ENCODE measurements at places on chromosomes 1 and 21.

GRCh38 chr21:24323536-24323935 lies 1283.7 kb downstream of the MRPL39 start:
- DNase-seq, result no peak

DNA sequence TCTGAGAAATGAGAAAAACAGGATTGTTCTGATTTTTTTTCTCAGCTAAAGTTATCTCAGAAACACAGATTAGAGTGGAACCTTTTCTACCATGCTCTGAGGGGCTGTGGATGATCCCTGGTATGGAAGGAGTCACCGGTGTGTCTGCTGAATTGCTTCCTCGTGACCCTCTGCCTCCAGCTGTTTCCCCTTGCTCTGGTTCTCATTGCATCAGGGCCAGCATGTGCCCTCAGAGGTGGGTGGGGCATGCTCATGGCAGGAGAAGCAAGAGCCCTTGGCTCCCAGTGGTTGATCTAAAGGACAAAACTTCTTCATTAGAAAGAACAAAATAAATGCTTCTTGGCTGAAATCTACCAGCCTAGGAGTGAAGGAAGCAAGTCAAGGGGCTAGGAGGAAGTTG lies 183.2 kb upstream of the HMCN1 start:
- DNase-seq, result no peak

DNA sequence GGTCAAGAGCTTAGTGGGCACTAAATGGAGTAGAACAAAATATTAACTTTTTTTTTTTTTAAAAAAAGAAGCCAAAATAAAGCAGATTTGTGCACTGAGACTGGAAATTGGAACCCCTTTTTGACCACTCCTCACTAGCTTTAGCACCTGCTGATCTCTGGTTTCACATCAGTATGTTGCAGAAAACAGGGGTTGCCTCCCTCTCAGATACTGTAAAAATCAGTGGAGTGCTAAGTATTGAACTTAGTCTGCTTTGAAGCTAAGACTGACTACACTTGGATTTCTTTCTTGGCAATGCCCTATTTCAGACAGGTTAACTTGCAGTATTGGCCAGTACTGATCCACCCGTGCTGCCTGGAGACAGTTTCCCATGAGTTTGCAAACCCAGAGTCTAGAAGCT lies 2.7 kb upstream of the KIAA0040 start:
- no peak for DNase-seq

GRCh38 chr1:27958513-27958912 lies 1.3 kb upstream of the XKR8 start:
- no peak for DNase-seq

DNA sequence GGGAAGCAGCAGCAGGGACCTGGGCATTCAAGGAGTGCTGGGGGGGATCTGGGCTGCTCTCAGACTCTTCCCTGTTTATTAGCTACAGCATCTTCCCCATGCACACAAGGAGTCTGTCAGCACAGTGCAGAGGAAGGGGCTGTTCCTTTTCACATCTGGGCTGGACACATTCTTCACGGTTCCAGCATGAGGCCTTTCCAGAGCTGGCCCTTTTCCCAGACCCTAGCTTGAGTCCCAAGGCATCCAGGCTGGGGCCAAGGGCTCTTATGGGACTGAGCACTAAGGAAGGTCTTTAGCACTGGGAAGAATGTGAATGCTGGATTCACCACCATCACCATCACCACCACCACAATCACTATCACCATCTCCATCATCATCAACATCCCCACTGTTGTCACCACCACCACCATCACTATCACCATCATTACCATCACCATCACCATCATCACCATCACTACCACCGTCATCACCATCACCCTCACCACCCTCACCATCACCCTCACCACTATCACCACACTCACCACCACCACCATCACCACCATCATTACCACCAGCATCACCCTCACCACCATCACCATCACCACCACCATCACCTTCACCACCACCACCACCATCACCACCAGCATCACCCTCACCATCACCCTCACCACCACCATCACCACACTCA lies 28.4 kb downstream of the PARK7 start:
- no peak for DNase-seq

- DNase-seq, result no peak
These were observed 111.3 kb downstream of the SETD4 start for GRCh38 chr21:35948982-35949381.

- no peak for DNase-seq
These were observed 238.4 kb upstream of the DMRTA2 start for GRCh38 chr1:50661626-50662025.

- no peak for DNase-seq
These were observed 63.4 kb downstream of the WDR64 start for GRCh38 chr1:241715435-241715834.

- no peak for DNase-seq
These were observed 46.6 kb downstream of the HIVEP3 start for GRCh38 chr1:41872074-41872473.
